ENCODE measurements at places on chromosomes 13 and 19.

DNA sequence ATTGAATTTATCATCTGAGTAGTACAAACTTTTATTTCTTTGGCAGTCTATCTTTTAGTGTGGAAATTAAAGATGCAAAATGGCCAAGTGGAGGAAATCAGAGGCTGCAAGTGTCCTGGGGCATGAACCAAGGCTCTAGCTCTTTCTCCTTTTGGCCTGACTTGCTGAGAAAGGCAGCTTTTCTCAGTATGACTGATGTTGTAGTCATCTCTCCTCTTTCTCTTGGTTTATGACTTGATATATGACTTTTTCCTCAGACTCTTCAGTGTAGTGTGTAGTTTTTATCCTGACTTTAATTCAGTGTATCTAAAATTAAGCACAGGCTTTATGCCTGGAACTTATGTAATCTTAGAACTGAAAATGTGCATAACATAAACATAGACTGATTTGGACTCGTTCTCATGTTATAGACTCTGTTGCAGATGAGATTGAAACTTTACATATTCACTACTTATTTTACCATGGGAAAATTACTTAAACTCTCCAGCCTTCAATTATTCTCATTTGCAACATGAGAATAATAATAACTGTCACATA, 65.7 kb downstream of the SLITRK5 start:
- no peak for DNase-seq

- no peak for DNase-seq
Measured at GRCh38 chr13:23793711-23794110, 95.5 kb downstream of the MIPEP start.

DNA sequence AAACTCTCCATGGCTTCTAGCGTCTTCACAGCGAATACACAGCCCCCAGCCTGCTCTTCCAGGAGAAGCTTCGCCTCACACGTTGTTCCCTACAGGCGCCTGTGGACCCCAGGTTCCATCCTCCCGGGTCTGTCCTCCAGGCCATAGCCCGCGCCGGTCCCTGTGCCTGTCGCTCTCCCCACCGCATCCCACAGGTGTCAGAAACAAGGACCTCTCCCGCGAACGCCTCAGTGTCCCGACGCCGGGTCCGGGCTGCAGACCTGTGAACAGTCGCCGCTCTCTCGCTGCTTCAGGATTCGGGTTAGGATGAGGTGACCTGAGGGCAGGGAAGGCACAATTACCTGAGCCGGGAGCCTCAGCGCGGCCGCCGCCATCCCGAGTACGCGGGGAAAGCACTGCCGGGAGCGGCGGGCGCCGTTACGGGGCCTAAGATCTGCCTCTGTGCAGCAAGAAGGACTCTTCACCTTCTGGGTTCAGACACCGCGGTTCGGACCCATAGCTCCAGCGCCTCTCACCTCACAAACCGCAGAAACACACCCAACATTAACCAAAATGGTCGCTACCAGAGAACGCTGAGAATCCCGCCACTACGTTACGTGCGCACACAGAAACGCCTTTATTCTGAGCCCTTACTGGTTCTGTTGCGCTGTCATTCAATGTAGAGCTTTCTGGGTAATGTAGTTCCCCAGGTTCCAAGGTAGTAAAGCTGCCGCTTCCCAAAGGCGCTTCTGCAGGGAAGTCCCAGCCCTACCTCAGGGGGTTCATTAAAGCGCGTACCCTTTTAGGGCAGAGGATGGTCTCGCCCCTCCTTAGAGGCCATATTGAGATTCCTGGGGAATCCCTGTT, at the start of gene ZNF418:
TSS of gene ZNF418 (minus strand) at position 583 of the 846 bp plus-strand sequence. CDS start 1,580 bp downstream, outside the sequence.
- peak; percentile 46 for DNase-seq

- DNase-seq, result no peak
Measured at GRCh38 chr13:97544031-97544765, 110.2 kb downstream of the RAP2A start.

DNA sequence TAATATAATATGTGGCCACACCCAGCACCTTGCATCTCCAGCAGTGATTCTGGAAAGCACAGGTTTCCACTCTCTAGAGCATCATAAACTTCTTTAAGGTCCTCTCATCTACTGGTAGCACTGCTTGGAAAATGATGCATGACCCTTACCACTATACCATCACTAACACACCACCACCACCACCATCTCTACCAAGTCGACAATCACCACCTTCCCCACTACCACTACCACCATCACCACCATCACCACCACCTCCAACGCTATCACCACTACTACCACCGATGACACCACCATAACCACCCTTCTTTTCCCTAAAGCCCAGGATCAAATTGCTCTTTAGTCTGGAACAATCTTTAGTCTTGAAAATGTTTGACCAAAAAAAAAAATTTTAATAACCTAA, 390.4 kb downstream of the SUCLA2 start:
- DNase-seq, result no peak

GRCh38 chr13:82597747-82598146, 1284.5 kb downstream of the SLITRK1 start:
- no peak for DNase-seq

- peak; percentile 37 for DNase-seq
Measured at GRCh38 chr13:79423801-79424642, 18.0 kb upstream of the RBM26 start.

- no peak for DNase-seq
Measured at GRCh38 chr13:22893204-22893603, 287.6 kb upstream of the SGCG start.

DNA sequence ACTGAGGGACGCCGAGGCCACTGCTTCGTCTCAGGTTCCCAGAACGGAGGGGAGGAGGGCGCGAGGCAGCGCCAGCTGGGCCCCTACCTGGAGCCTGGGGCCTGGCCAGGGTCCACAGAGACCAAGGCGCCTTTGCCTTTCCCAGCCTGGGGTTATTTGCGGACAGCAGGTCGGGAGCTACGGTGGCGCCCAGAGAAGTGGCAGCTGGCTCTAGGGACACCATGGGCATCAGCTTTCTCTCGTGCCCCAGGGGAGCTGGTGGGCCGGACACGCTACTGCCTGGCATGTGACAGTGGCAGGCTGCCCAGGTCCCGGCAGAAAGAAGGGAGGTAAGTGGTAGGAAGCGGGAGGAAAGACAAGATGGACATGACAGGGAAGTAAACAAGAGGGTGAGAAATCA, 19.0 kb downstream of the AKT2 start:
- DNase-seq, result no peak

DNA sequence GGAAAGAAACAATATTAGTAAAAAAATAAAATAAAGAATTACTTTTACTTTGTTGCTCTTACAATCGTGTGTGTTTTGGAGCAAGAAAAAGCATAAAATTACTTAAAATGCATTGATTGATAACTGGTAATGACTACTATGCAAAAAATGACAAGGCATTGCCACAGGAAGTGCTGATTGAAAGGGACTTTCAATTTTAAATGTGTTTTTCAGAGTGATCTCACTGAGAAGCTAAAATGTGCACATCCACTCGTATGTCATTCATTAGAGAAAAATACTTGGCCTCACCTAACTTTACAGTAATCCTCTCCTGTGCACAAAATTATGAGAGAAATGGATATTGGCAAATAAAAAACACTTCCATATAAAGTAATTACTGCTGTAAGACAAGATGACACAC, 934.9 kb downstream of the SLITRK6 start:
- no peak for DNase-seq

- no peak for DNase-seq
Measured at GRCh38 chr19:32622002-32622401, 41.0 kb downstream of the PDCD5 start.

GRCh38 chr19:12825254-12826131, 8.9 kb downstream of the RTBDN start:
- no peak for DNase-seq

DNA sequence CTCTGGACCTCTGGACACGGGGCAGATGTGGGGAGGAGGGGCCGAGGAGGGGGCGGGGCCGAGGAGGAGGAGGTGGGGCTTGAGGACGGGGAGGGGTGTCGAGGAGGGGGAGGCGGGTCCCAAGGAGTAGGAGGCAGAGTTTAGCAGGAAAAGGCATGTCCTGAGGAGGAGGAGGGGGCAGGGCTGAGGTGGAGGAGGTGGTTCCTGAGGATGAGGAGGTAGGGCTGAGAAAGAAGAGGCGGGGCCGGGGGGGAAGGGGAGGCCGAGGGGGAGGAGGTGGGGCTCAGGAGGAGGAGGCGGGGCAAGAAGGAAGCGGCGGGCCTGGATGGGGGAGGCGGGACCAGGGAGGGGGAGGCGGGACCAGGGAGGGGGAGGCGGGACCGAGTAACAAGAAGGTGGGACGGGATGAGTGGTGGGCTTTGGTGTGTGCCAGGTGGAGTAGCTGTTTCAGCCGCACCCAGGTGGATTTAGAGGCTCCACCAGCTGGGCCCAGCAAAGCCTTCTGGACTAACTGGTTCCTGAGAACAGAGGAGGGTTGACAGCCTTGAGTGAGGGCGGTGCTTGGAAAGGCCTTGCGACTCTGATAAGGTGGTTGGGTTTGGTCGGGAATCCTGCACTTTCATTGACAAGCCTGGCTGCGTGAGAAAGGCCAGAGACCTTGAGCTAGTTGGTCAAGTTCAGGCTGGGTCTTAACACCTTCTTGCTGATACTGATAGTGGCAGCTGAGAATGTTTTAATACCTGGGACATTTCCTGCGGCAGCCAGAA, 7.7 kb downstream of the TECR start:
- DNase-seq, result peak; percentile 30

DNA sequence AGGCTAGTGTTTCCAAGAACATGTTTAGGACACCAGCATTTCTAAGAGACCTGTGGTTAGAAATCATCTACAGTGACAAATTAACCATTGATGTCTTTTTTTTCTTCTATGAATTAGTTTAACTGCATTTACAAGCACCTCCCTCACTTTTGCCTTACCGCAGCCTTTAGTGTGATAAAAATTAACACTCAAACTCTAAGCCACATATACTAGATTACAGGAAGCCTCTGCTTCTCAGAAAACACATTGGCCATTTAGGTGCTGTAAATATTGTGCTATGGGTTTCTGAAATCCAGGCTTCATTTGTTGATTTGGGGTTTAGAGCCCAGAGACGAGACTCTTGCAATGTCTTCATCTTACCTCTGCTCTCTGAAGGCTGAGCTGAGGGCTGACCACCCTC, 34.6 kb upstream of the OLFM4 start:
- no peak for DNase-seq

GRCh38 chr13:113820813-113821651, 42.8 kb downstream of the GAS6 start:
- DNase-seq, result no peak

- no peak for DNase-seq
Measured at GRCh38 chr19:33862981-33863380, 66.3 kb downstream of the KCTD15 start.

- DNase-seq, result no peak
Measured at GRCh38 chr19:46670813-46671212, 9.8 kb upstream of the DACT3 start.

DNA sequence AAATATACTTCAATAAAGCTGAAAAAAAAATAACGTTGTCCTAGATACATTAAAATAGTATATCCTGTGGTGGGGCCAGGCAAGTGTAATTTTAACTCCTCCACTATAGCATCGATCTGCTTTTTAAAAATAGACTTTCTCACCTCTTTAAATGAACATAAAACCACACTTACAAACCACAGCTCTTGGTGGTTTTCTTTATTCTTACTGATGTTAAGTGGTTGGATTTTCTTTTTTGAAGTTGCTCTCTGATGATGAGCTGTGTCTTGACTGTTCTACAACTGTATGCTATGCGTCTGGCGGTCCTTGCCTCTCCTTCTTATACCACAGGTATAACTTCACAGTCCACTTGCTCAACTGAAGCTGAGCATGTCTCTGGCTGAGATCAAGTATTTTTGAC, 721.5 kb upstream of the KLHL1 start:
- DNase-seq, result no peak

GRCh38 chr19:10454267-10454666, 33.9 kb downstream of the PDE4A start:
- DNase-seq, result no peak

DNA sequence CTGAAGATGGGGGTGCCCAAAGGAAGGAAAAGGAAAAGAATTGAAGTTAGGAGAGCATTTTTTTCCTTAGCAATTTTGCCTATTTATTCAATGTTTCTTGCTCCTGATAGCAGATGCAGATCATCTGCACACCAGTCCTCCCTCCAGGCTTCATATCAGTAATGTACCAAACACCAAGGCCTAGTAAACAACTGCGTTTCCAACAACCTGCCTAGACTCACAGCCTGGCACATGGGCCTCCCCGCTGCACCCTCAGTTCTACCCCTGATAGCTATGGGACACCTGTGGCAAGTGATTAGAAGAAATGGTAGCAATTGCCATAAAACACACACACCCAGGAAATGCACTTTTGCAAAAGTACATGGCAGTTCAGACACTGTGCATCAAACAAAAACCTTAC, 30.4 kb upstream of the HMGB1 start:
- DNase-seq, result no peak

DNA sequence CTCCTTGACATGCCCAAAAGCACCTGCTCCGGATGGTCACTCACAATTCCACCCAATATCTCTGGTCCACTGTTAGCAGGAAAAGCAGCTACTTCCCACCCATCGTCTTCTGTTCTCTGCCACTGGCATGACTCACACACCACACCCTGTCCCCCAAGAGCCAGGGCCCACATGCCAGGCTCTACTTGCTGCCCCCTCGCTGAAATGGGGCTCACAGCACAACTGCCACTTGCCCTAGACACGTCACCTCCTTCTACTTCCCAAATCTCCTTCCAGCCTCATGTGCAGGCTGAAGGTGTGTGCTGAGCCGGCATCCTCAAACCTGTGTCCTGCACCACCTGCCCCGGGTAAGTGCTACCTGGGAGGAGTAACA, 65.0 kb downstream of the TBC1D4 start:
- DNase-seq, result no peak

GRCh38 chr19:7478843-7479227, 10.0 kb downstream of the PEX11G start:
- DNase-seq, result no peak

DNA sequence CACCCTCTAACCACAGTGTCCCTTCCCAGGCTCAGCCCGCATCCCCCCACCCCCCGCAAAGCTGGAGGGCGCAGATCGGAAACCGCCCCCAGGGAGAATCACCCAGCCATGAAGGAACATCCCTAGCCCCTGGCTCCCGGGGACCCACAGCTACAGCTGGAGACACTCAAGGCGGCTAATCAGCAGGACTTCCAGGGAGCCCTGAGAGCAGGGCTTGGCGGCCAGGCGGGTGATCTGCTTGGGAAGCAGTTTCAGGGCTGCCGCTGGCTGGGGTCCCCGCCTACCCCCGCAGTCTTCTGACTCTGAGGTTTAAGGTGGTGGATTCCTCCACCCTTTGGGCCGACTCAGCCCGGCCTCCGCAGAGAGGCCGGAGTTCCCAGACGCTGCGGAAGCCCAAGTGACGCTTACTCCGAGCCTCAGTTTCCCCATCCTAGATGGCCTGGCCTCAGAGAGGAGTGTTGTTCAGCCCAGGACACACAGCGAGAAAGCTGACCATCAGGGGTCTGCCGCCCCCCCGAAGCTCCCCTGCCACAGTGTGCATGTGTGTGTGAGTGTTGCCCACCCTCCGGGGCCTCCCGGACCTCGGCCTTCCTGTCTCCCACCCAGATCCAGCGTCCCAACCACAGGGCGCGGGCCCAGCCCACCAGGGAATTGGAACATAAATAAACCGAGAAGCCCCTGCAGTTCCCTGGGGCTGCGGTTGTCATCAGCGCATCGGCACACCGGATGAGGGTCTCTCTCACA, 9.8 kb downstream of the FUT6 start:
- no peak for DNase-seq

Measured in CD4-positive, alpha-beta memory T cell (primary cell).